ENCODE measurements at places on chromosomes 12 and 14. TPM values are rescaled to one million over a fixed set of nuclear protein-coding genes. Genes with fewer than 3 reads are reported as not detected.

DNA sequence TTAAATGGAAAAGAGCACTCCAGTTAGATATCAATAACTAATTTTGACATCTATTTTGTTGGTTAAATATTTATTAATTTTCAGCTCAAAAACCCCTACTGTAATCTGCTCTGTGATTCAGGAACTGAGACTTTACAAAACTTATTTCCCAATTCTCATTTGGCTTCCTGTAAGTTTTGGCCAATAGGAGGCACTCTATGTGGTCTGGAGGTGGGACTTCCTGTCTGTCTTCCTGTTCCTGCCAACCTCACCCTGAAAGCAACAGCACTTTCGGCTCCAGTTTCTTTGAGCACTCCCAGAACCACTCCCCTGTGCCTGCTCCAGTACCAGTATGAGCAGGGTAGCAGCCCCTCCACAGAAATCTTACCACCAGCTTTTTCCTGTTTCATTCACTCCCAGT lies 1027.0 kb downstream of the VRK1 start:
- no peak for DNase-seq

- DNase-seq: no peak
These were observed 338.8 kb downstream of the DPF3 start for GRCh38 chr14:72554994-72555608.

- no peak for DNase-seq
These were observed 1.4 kb upstream of the GLRX5 start for GRCh38 chr14:95533391-95533821.

GRCh38 chr12:93868771-93869170 lies 191.6 kb downstream of the CRADD start:
- DNase-seq: no peak

- DNase-seq: peak; percentile 37
These were observed 28.6 kb downstream of the SUDS3 start for GRCh38 chr12:118404876-118405521.

DNA sequence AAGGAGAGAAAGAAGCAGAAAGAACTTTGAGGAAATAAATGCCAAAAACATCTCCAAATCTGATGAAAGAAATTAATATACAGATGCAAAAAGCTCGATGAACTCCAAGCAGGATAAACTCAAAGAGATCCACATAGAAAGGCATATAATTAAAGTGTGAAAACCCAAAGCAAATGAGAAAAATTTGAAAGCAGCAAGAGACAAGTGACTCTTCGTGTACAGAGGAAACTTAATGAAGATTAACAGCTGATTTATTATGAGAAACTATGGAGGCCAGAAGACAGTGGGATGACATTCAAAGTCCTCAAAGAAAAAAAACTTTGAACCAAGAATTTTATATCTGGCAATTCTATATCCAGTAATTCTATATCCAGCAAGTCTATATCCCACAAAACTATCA lies 163.0 kb upstream of the TMCC3 start:
- DNase-seq: no peak

DNA sequence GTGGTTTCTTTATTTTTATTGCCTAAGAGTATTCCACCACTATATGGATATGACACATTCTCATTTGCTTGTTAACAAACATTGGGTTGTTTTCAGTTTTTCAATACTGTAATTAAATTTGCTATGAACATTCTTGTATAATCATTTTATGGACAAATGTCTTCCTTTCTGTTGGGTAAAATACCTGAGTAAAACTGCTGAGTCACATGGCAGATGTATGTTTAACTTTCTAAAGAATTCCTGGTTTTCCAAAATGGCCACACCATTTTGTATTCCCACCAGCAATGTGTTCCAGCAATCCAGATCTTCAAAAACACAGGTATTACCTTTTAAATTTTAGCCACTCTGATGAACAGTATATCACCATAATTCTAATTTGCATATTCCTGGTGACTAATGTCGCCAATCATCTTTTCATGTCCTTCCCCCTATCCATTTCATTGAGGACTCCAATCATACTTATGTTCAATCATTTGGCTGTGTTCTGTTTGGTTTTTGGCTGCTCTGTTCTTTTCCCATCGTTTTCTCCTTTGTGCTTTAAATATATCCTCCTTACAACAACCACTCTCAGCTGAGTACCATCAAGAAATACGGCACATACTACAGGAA lies 36.0 kb downstream of the CDK17 start:
- DNase-seq: no peak

DNA sequence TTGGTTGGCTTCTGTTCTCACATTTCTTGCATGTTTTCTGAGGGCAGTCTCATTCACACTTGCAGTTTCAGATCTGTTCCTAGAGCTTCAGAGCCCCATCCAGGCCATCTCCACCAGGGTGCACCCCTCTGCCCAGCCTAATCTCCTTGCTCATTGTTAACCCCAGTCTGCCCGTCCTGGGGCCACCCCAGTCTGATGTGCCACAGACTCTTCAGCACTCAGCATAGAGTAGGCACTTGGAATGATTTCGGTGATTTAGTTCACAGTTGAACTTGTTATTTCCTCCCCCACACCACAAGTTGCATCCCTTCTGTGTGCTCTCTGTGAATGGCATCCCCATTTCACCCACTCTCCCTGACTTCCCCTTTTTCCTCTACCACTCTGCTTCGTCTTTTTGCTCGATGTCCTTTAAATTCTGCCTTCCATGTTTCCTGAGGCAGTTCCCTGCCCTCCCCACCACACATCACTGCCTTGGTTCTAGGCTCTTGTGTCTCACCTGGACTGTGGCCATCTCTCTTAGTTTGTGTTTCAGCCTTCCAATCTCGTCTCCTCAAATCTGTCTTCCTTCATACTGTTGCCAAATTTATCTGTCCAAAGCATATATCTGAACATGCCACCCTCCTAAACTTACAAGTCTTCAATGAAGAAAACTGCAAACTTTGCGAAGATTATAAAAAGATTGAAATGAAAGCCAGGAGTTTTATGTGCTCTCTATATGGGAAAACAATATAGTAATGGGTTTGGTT lies 41.5 kb downstream of the ANO6 start:
- no peak for DNase-seq

GRCh38 chr14:75430526-75430925 lies 2.7 kb downstream of the JDP2 start:
- DNase-seq: no peak

ACRBP gene
- polyA plus RNA-seq: 6.4 TPM

C14orf132 gene
- 32.2 TPM for polyA plus RNA-seq

COCH gene
- polyA plus RNA-seq: 2.6 TPM

P2RX2 gene
- polyA plus RNA-seq: 1.3 TPM
